ENCODE measurements at places on chromosomes 1 and 21.
A peak's percentile ranks its signal among the peaks of the same experiment; 100 is the strongest.

DNA sequence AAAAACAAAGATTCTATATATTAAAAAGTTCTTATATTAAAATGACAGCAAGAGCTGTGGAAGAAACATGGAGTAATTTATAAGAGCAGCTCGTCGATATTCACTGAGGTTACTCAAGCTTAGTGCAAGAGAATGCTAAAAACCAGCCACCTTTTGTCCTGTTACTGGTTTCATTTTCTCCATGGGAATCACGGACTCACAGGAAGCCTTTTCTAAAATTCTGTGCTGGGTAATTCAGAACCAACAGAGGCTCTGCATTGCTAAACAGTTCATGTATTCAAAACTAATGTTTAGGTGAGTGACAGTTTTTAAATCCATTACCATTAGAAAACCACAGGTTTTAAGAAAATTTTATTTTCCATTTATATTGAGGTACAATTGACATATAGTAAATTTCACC, 147.8 kb upstream of the MAP1LC3C start:
- DNase-seq = no peak

GRCh38 chr1:154398678-154399077, 6.5 kb upstream of the IL6R start:
- DNase-seq = no peak

DNA sequence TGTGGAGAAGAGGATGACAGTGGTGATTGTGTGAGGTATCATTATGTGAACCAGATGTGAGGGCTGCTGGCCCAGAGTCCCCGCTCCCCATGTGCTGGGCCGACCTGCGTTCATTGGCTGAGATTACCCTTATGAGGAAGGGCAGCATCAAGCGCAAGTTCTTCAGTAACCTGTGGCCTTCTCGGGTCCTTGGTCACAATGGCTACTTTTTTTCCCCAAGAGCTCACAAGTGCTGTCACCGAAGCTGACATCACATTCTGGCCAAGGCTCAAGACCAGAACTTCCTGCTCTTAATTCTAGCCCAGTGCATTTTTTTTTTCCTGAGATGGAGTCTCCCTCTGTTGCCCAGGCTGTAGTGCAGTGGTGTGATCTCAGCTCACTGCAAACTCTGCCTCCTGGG, 262.9 kb downstream of the RHOU start:
- no peak for DNase-seq

DNA sequence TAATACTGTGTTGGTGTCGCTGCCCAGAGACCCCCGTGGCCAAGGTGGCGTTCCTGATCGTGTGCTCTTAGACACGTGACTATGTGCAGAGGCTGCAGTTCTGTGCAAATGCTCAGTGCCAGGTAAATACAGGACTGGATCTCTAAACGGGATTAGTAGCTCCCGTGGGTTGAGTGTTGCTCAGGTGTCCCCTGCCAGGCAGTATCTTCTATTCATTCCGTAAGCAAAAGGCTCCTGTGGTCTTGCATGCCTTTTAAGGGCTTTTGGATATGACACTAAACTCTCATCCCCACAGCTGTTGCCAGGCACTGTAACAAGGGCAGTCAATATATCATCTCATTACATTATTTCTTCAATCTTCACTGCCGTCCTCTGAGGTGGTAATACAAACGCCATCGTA, 94.2 kb upstream of the MAP1LC3C start:
- no peak for DNase-seq

DNA sequence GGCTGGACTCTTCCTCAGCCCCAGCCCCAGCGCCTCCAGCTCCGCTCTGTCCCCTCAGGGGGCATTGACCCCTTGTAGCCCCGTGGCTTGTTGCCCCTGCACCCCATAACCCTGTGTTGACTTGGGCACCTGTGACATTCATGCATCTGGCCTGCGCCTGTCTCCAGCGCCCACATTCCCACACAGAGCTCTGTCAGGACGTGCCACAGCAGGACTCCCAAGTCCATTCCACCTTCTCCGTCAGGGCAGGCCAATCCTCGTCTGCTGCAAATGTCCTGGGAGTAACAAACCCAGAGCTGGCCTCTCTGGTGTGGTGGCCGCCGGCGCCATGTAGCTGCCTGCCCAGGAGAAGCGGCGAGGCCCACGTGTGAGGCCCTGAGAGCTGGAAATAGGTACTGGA, 60.6 kb downstream of the AGPAT3 start:
- DNase-seq = no peak

DNA sequence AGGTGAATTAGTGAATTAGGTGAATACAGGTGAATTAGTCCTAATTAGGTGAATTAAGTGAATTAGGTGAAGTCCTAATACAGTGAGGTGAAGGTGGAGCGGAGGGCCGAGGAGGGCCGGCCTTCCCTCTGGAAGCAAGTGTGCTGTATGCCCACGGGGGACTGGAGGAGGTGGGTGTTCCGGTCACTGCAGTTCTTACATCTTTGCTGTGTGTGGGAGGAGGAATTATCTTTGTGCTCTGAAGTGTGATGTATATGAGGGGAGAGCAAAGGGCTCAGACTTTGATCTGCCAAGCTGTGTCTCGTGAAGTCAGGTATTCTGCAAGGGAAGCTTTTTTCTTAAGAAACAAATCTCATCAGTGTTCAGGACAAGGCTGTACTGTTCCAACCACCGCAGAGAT, 45.4 kb downstream of the AGPAT3 start:
- no peak for DNase-seq

DNA sequence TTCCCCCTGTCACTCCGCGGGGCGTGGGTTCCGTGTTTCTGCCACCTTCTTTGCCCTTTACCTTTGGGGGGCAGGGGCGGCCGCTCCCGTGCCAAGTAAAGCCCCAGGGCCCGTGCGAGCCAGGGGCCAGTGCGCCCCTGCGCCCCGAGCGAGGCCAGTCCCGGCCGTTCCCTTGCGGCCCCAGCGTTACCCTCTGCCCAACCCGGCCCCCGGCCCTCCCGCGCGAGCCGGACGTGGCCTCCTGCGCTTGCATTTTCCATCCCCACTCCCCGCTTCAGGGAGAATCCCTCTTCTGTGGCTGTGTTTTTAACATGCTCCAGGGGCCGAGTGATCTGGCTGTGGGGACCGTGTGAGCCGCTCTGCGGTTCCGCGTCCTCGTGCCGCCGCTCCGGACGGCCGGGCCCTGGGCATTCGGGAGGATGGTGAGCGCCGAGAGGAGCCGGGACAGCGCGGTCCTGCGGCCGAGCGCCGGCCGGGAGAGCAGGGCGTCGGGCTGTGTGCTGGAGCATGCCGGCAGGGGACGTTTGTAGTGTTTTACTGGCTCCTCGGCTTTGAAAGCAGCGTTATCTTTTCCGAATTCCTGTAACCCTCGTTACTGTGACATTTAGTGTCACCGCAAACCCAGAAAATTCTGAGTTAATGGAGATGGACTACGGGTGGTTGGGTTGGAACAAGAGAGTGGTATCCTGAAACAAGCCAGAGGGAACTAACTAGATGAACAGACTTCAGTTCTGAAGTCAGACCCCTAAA, 1.0 kb downstream of the GALNT2 start:
- no peak for DNase-seq

DNA sequence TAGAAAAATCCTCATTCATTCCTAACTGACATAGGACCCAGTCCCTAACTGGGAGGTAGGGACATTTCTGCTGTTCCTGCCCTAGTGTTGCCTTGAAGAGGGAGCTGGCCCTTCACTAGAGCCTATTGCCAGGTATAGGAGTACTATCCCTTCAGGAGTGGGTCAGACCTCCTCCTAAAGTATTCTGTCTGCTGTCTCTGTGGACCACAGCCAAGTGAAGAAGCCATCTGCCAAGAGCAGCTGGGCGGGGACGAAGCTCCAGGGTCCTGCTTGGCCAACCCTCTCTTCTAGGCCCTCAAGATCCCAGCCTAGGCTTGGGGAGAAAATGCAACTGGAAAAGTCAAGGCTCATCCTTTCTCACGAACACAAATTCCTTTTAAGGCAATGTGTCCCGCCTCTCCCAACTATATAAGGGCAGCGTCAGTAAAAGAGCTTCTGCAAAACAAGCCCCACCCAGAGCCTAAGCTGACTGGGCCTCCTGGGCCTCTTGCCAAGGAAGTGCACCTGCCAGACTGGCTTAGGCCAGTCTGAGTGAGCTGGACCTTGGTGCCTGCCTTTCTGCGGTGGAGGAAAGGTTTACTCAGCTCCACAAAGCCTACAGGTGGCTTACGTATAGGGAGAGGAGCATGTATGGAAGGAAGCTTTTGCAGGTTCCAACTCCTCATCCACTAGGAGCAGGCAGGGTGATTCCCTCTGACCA, 638 bp upstream of the TUFT1 start:
- peak; percentile 84 for DNase-seq
